ENCODE measurements at places on chromosomes 4 and X.

DNA sequence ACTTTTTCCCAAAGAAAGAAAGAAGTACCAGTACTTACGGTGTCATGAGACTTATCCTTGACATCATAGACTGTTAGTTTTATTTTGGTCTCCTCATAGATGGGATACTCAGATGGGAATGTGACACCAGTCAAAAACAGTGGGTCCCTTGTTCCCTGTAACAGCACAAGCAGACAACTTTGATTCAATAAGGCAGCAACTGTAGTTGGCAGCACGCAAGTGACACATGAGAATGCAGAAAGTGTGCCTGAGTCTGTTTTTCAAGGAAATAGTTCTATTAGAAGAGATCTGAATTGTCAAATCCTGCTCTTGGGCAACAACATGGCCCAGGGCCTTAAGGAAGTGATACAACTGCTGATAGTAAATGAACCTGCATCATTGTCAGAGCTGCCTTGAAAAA, 443.2 kb downstream of the INPP4B start:
- no peak for DNase-seq

DNA sequence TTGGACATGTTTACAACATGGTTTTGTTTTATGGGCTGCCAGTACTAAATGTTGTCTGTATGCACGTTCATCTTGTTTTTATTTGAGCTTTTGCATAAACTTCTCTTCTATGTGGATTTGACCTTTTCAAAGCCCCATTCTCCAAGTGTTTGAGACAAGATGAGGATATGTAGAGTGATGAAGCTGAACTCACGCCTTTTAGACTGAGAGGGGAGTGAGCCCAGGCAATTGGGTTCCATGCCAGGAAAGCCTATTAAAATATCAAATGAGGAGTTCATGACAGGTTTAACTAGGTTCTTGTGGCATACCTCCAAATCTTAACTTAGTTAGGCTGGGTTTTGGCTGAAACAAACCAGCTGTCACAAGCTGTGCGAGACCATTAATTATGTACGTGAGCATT, 170.4 kb upstream of the LDB2 start:
- DNase-seq: no peak

- no peak for DNase-seq
These were observed 57.0 kb upstream of the FTHL17 start for GRCh38 chrX:31128855-31129254.

GRCh38 chr4:90328558-90328957, 201.4 kb downstream of the CCSER1 start:
- no peak for DNase-seq

GRCh38 chr4:74096265-74096980, 2.6 kb downstream of the CXCL2 start:
- DNase-seq: no peak

- no peak for DNase-seq
These were observed 68.9 kb upstream of the MND1 start for GRCh38 chr4:153275380-153276276.

- no peak for DNase-seq
These were observed 418.0 kb upstream of the PITX2 start for GRCh38 chr4:111040904-111041303.

- no peak for DNase-seq
These were observed 10.9 kb downstream of the DRD5 start for GRCh38 chr4:9792381-9792780.

- no peak for DNase-seq
These were observed 52.3 kb downstream of the ARHGEF6 start for GRCh38 chrX:136728393-136728792.

DNA sequence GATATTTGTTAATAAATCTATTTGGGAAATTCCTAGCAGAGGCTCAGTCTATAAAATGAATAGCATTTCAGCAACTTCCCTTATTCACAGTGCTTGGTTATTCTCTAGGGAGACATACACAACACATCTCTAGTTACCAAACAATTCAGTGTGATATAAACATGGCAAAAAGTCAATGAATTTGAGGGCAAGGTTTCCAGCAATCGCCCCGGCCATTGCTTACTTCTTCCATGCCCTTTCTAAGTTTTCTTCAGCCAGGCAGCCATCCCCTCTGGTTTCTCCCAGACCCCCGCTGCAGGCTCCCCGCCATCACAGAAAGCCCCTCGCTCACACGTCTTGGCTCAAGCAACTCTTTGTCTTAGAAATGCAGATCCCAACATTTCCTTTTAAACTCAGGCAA, 4.4 kb downstream of the TLR7 start:
- no peak for DNase-seq

DNA sequence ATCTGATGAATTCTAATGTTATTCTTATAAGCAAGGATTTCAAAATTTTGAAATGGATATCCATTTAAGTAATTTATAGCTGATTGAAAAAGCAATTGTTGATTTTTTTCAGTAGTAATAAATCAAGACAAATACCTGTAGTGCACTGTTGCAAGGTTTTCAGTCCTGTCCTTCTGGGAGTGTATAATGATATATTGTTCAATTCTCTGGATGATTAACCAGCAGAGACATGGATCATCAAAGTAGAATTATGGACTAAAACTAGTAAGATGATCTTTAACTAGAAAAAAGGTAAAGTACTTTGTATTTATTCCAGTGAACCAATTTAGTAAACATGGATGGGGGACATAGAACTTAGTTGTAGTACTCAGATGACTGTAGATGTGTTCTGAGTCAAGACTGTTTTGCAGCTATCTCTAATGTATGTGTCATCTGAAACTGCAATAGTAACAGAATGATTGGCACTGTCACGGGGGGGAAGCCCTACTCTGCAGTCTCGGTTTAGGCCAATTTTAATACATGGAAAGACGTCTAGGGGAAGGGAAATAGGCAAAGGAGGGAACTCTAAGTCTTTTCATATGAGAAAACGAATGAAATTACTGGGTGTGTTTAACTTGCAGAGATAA, 121.9 kb downstream of the GLRA3 start:
- no peak for DNase-seq

DNA sequence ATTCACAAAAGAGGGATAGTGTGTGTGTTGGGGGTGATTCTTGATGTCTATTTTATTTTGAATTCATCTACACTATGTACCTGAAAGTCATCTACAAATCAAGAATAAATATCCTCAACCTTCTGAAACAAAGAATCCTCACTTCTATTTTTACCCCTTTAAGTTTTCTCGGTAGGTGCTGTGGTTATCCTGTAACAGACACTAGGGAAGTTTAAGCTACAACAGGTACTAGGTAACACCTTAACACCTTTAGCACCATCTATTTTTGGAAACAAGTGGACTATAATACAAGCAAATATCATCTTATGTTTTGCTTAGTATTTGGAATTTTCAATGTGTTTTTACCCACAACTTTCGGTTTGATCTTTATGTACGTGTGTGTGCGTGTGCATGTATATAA, 12.0 kb upstream of the BDH2 start:
- DNase-seq: no peak

- DNase-seq: no peak
These were observed 3.1 kb upstream of the PPP2R2C start for GRCh38 chr4:6475492-6476020.

DNA sequence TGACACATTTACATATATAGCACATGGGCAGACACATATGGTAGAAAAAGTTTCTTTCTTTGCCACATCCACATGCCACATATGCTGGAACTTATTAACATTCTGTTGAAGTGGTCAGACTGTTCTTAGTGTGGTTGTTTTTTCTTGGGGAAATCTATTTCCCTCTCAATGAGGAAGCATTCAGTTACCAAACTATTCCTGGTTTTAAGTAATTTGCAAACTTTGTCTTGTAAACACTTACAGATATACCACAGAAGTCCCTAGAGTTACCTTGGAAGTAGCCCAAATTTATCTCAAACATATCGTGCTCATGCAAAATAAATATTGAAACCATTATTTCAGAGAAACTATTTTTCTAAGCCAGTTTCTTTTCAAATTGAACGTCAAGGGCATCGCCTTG, 625.5 kb upstream of the INTU start:
- DNase-seq: no peak

DNA sequence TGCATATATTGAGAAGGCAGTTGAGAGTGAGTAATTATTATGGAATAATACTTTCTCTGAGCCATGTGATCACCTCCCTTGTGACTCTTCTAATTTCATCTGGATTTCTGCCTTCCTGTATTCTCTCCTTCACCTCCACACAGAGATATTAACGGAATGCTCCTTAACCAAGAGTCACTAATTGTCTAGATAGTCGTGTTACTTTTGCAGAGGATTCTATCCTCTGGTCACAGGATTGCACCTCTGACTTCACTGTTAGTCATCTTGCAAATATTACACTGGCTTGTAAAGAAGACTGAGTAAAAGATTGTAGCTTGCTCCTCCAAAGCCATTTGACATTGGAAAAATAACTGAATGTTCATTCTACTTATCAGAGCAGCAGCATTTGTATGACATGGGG, 160.9 kb downstream of the SH2D1A start:
- no peak for DNase-seq
